Common myeloid progenitor, CD34-positive (primary cell): ENCODE measurements at places on chromosomes 7 and 10.

GRCh38 chr10:128462844-128463243 is 336.6 kb upstream of the MKI67 start:
- DNase-seq, result no peak

GRCh38 chr7:35485436-35485835 is 209.5 kb downstream of the HERPUD2 start:
- no peak for DNase-seq

GRCh38 chr10:97023401-97024167 is 162.2 kb downstream of the SLIT1 start:
- DNase-seq, result no peak

DNA sequence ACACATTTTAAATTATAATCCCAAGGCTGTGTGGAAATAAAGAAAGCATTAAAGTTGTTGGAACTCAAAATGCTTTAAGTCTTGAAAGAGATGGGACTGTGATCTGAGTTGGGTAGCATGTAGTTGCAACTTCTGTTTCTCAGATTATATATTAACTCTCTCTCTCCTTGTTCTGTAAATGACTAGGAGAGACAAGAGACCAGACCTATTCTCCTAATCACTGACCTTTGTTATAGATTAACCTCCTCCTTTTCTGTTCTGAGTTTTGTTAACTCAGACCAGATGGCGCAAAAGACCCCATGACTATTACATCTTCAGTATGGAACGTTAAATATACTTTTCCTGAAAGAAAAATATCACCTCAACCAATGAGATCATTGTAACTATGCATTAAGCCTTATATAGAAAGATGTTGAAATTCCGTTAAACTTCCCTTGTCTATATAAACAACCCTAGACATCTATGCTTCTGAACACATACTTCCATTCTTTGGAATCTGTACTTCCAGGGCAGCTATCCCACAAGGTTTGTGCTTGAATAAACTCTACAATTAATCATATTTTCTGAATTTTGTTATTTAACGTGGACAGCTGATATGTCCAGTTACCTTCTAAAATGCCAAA is 143.5 kb upstream of the TRIM24 start:
- DNase-seq, result no peak

- DNase-seq, result no peak
Measured at GRCh38 chr10:121036431-121036830, 185.3 kb downstream of the WDR11 start.

GRCh38 chr7:119127706-119128105 is 903.2 kb downstream of the ANKRD7 start:
- DNase-seq, result no peak

- DNase-seq, result no peak
Measured at GRCh38 chr10:85635650-85636049, 730.9 kb downstream of the GRID1 start.

DNA sequence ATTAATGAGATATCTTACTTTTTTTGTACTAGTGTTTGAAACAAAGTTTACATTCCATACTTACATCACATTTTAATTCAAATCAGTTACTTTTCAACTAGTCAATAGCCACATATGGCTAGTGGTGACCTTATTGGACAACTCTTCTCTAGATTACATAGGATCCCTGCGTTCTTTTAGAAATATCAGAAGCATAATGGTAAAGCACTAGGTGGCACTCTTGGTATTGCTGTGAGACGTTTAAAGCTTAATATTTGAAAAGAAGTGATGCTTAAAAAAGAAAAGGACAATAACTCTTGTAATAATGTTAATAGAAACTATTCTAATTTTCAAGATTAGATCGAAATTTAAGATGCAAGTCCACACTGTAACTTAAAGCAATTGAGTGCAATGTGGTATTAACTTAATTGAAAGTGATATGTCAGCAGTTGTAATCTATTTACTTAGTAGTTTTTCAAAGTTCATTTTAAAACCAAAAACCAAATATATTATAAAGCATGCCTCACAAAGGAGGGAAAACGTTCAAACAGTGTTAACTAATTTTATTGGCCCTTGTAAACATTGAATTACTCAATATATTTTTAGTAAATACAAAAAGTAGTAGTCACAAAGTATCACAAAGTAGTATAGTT is 339.1 kb downstream of the ATRNL1 start:
- no peak for DNase-seq
